ENCODE measurements at places on chromosomes 7 and 10.

DNA sequence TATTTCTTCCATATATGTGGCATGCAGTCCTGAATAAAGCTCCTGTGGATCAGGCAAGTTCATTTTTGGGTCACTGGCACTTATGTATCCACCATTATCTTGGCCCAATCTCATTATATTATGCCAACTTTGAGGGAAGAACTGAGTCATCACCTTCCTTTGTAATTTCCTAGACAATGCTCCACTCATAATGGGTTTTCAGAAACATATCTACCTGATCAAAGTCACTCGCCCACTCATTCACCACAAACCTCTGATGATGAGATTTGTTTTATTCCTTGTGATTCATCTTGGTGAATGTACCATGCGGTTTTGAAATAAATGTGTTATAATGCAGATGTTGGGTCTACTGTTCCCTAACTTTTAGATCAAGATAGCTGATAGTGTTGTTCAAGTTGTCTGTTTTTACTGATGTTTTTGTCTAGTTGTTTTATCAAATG is 525.8 kb downstream of the KIF20B start:
- DNase-seq = no peak

DNA sequence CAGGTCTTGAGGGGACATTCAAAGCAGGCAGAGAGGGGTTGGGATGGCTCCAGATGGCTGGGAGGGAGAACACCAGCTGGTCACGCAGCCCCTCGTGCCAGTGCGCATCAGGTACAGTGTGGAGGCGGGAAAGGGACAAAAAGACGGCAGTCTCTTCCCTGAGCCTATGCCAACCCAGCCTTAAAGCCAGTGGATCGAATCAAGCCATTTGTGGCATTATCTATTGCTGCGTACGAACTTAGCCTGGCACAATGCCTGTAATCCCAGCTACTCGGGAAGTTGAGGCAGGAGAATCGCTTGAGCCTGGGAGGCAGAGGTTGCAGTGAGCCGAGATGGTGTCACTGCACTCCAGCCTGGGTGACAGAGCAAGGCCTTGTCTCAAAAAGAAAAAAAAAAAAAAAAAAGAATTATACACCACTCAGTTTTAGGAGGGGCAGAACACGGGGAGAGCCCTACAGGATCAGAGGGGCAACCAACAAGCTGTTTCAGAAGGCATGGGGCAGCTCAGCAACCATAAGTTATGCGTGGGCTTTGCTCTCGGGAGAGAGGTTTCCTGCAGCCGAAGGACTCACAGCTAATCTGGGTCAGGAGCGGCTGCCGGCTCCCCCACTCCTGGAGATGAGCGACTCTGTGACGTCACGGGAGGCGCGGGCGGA is 356 bp upstream of the NDUFB2 start:
- DNase-seq = peak; percentile 91

GRCh38 chr7:27735165-27735564 is 4.8 kb upstream of the TAX1BP1 start:
- DNase-seq = no peak

DNA sequence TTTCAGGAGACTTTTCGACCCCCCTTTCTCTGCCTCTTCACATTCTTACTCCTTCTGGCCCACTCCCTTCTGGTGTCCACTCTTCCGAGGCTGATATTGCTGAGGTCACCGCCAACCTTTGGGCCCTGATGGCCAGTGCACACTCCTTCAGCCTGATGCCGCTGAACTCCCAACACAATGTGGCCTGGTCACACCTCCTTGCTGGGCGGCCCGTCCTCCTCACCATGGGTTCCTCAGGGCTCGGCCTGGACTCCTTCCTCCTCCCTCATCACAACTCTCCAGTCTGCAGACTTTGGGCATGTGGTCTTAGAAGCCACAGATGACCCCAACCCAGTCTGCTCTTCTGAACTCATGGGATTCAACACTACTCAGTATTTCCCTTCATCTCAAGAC is 583.0 kb upstream of the MGMT start:
- no peak for DNase-seq

DNA sequence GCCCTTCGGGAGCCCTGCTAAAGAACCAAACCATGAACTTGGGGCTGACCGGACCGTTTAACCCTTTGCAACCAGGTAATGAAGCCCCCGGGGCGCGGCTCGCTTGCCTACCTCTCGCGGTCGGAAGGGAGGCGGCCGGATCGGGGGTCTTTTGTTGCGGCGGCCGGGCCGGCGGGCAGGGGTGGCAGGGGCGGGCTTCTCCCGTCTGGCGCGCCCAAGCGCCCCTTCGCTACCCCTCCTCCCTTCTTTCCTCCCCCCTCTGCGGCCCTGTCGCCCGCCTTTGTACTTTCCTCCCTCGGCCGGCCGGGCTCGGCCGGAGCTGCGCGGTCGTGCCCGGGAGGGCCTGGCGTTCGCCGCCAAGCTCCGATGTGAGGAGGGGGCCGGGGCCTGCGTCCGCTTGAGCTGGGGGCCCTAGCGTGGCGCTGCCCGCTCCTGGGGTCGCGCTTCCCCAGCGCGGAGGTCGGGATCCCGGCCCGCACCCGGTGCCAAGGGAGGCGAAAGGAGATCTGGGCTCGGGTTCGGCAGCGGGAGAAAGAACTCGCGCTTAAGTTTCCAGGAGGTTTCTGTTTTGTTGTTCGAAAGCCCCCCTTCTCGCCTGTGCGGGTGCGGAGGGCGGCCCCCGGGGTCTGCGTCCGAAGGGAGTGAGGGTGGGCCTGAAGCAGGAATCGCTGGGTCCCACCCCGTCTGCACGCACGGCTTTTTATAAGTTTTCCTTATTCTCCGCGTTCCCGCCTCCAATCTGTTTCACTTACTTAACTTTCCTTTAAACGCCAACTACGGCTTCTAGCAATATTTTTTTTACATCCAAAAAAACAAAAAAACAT is 436.8 kb upstream of the GALNT17 start:
- DNase-seq = no peak

- no peak for DNase-seq
Observed at GRCh38 chr10:30447125-30447799, 13.3 kb downstream of the MAP3K8 start.

DNA sequence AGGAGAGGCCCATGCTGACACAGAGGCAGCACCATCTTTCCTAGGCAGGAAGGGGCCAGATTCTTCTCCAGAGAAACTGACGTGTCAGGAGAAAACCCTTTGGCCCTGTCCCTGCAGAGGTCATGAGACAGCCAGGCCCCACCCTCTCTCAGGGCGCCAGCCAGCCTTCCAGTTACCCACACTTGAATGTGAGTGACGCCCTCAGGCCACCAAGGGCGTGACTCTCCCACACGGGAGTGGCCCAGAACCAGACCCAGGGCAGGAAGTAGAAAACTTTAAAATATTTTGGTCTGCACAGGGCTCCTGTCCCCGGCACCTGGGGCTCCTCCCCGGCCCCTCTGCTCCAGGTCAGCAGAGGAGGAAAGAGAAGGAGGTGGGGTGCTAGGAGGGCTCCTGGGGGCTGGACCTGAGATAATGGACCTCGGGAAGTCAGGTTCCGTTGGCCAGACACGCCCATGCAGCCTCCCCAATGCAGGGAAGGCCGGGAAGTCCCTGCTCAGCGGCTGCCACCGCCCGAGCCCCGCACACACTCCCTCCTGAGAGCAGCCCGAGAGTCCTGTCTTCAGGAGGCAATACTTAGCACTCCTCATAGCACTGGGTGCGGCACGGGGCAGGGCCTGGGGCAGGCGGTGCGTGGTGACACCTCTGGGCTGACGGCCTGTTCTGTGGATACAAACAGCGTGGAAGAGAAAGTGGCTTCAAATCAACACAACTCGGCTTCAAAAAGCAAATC is 67.0 kb upstream of the CFAP46 start:
- DNase-seq = peak; percentile 84

DNA sequence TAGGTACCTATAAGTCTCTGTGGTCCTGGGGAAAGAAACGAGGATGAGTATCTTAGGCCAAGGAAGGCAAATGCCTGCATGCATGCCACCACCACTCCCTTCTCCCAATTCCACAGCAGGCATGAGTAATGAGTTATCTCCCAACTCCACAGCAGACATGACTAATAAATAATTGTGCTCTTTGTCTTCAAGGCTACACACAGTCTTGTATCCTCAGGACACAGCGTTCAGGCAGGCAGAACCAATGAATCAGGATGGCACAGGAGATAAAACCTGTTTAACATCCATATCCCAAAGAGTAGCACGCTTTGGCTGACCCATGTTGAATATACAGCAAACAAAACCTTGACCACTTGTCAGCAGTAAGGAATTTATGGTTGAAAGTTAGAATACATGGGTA is 229.7 kb upstream of the NFE2L3 start:
- DNase-seq = no peak

DNA sequence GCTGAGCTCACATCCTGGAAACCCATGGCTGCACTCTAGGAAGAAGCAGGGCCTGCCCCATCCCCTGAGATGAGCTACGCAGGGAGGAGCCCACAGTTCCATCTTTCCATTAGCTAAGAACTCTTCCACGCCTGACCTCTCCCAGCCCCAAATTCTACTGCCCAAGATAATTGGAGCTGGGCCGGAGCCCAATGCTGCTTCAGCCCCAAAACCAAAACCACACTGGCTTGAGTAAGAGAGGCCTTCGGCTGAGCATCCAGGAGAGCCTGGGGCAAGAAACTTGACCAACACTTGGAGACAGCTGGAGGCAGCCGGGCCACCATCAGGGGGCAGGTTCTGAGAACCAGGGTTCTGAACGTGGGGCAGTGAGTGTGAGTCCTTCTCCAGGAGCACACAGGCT is 116.1 kb upstream of the ZMIZ1 start:
- no peak for DNase-seq

DNA sequence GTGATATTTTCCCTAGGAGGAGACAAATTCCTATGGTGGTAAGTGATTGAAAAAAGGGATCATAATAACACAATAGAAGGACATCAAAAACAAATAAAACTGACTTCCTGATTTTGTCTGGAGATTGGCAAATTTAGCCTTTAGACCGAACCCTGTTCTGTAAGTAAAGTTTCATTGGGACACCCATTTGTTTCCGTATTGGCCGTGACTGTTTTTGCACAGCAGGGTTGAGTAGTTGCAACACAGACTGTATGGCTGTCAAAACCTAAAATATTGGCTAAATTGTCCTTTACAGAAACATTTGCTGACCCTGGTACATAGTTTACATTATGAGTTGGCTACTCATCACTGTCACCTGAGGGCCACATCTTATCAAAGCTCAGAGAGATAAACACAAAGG is 168.6 kb downstream of the PRKCQ start:
- no peak for DNase-seq

DNA sequence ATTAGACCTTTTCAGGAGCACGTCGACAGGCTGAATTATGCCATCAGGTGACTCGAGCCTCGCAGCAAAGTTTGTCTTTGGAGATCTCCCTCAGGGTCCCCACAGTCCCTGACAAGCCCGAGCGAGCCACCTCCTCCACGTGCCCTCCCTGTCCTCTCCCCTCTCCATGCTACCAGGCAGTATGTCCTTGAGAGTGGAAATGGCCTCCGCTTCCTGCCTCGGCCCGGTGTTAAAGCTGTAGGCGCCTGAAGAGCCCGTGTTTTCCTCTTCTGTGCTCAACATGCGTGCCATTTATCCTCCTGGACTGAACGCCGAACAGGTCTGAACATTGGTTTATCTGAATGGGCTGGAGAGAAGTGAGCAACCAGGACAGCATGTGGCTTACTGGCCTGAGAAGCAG is 82.6 kb downstream of the GPR26 start:
- no peak for DNase-seq

DNA sequence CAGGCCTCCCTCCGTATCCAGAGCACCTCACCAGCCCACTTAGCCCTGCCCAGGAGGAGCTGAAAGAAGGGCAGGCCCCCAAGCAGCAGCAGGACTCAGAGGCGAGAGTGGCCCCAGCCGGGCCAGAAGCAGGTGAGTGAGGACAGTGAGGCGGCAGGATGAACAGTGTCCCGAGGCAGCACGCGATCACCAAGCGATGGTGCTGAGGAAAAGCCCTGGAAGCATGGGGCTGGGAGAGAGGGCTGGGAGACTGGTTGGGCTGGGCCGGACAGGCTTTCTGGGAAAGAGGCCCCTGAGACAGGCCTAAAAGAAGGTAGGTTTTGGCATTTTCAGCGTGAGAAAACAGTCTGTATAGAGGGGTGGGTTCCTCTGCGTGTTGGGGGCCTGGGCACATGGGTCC is 16.4 kb downstream of the ZNF783 start:
- no peak for DNase-seq

GRCh38 chr7:41599760-41600159 is 103.1 kb downstream of the INHBA start:
- no peak for DNase-seq

- no peak for DNase-seq
Observed at GRCh38 chr10:91460681-91461080, 50.5 kb downstream of the HECTD2 start.

DNA sequence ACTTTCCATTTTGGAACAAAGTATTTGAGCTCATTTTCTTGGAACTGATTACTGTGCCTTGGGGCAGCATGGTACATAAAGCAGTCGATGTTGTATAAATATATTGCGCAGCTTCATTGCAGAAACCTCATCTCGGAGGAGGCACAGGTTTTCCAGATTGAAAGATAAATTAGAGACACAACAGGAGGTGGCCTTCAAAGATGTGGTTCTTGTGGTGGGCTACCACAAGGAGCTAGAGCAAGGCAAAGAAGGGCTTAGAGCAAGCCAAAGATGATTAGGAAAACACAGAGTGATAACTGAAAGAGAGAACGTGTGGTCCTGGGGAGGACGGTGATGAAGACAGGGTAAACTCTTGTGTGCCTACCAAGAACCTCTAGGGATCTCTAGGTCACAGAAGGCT is 169.1 kb upstream of the TNS3 start:
- DNase-seq = no peak

DNA sequence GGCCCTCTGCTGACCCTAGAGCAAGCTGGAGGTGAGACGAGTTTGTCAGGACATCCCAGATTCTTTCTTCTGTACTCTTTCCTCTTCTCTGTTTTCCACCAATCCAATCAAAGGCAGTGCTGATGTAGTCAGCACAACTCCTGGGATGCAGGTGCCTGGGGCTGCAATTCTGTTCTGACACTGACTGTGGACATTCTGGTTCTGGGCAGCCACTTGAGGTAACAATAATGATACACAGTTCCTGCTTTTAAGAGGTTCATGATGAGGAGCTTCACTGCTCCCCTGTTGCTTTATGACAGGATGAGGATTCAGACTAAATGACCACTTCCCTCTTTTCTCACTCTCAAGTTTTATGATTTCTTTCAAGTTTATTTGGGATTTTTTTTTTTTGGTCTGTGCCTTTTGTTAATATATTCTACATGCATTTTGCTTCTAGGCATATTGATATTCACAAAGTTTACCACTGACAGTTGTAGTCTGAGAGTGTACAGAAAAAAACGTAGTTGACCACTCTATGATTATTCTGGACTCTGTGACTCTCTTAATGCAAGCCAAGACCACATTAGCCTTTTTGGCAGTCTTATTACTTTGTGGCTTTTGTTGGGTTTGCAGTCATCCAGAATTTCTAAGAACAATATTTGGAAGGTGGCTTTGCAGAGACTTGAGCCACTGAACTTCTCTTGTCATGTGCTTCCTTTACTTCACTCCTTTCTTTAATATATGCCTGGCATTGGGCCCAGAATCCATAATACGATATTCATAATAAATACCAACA is 247.6 kb downstream of the AUTS2 start:
- DNase-seq = no peak

DNA sequence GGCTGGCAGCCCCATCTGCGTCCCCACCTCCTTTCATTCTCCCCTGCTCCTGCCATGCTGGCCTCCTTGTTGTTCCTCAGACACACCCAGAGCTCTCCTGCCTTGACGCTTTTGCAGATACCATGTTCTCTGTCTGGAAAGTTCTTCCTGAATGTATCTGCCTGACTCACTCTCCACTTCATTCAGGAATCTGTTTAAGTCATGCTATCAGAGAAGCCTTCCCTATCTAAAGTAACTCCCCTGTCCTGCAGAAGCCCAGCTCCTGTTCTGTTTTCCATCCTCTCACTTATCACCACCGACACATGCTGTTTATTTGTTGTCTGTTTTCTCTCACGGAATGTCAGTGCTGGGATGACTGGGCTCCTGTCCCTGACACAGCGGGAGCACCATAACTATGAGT is 82.0 kb downstream of the AFAP1L2 start:
- DNase-seq = no peak

Data from CD4-positive, alpha-beta T cell treated with Interleukin-15 for 1 hour (primary cell).